ENCODE measurements at places on chromosomes 4 and X.
A peak's percentile ranks its signal among the peaks of the same experiment; 100 is the strongest.

- DNase-seq, result no peak
Observed at GRCh38 chr4:146041139-146042004, 102.7 kb upstream of the ZNF827 start.

GRCh38 chrX:6223516-6223915 lies 5.2 kb downstream of the NLGN4X start:
- DNase-seq, result no peak

GRCh38 chr4:183141997-183142396 lies 42.9 kb downstream of the WWC2 start:
- DNase-seq, result no peak

- DNase-seq, result peak; percentile 78
Observed at GRCh38 chr4:186724058-186724863, 605 bp upstream of the FAT1 start.

Data from type B pancreatic cell (in vitro differentiated cells).